ENCODE measurements at places on chromosomes 3 and 15.
A peak's percentile ranks its signal among the peaks of the same experiment; 100 is the strongest.

GRCh38 chr3:124981472-124981871, 46.9 kb upstream of the MUC13 start:
- no peak for DNase-seq

DNA sequence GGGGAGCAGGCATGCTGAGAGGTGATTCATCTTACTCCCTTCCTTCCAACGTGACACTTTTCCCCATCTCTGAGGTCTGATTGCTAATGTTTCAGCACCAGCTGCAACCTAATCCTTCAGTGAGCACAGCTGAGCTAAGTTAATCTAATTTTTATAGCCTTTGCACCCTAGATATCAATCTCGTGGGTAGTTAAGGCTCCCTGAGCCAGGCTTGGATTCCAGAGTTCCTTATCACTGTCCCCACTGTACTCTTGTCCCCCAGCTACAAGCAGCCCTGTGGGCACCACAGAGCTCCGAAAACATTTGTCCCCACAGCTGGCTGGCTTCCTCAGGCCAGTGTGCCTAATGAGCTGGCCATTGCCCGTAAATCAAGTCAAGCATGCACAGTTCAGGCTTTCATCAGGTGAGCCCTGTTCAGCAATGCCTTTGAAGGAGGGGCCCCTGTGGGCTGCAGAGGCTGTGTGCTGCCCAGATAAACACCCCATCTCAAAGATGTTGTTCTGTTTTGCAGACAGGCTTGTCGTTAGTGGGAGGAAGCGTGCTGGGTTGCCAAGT, 376.9 kb upstream of the RASGRP1 start:
- DNase-seq = peak; percentile 20

- no peak for DNase-seq
Measured at GRCh38 chr3:52022323-52023100, 26.8 kb upstream of the RPL29 start.

GRCh38 chr15:62390791-62391640, 225.9 kb upstream of the C2CD4B start:
- peak; percentile 30 for DNase-seq

GRCh38 chr3:114417675-114418074, 123.8 kb downstream of the TIGIT start:
- DNase-seq = no peak

GRCh38 chr15:75204340-75205063, 2.8 kb downstream of the C15orf39 start:
- DNase-seq = peak; percentile 85

GRCh38 chr3:138594150-138594934, at the start of gene CEP70:
CEP70 (minus strand) TSS chr3:138594260; CDS start chr3:138572927, 21,333 bp downstream.
- peak; percentile 92 for DNase-seq

GRCh38 chr15:72220687-72221086, 10.3 kb downstream of the PKM start:
- no peak for DNase-seq

DNA sequence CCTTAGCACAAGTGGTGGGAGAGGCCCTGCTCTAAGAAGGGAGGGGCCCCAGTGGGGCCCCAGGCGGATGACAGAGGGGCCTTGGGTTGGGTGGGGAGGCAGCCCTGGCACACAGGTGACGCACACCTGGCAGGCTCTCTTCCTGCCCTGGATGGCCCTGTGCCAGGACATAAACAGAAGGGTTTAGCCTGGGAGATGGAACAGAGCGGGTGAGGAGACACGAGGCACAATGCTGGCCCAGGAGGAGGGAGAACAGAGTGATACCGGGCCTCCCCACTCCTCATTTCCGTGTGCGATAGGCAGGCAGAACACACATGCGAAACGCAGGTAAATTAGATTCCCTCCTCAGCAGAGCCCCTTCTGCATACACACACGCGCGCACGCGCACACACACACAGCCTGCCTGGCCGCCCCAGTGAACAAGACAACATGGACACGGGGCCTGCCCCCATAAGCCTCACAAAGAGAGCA, 39.8 kb downstream of the IDH2 start:
- DNase-seq = no peak

DNA sequence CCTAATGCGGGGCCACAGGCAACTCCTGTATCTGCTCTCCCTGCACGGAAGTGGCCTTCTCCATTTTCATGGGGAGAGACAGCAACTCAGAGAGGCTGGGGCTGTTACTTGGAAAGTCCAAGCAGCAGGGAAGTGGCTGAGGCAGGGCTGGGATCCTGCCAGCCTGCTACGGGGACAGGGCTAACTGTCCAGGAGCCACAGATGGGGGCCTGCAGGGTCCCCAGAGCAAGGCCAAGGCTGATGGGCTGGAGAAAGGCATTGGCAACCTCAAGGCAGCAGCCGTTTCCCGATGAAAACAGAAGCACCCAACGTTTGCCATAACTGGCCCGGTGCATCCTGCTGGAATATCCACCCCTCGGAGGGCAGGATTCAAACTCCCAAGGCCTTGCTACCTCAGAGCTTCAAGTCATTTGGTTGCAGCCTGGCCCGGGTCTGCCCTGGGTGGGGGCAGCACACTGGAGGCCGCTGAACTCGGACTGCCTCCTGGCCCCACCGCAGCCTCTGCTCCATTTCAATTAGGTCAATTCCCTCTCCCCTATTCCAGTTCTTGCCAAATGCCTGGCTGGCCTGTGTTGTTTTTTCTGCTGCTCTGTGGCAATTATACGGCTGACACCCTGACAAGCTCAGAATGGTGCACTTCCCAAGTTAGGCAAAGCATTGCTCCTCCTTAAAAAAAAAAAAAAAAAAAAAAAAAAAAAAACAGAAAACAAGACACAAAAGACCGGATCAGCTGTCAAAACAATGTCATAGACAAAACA, 143.5 kb downstream of the NUP210 start:
- no peak for DNase-seq
